Activated naive CD4-positive, alpha-beta T cell treated with anti-CD3 and anti-CD28 coated beads, Interleukin-2, amount 50 U/mL, for 16 hours (primary cell): ENCODE measurements at places on chromosomes 3 and 15.

GRCh38 chr15:78304216-78305066, 5.0 kb upstream of the SKIC8 start:
- DNase-seq, result no peak

GRCh38 chr3:149703466-149703865, 45.6 kb upstream of the WWTR1 start:
- no peak for DNase-seq

GRCh38 chr3:70120357-70120966, 120.9 kb downstream of the SAMMSON start:
- DNase-seq, result peak; percentile 63

GRCh38 chr3:195201295-195201694, 69.7 kb downstream of the XXYLT1 start:
- DNase-seq, result no peak

DNA sequence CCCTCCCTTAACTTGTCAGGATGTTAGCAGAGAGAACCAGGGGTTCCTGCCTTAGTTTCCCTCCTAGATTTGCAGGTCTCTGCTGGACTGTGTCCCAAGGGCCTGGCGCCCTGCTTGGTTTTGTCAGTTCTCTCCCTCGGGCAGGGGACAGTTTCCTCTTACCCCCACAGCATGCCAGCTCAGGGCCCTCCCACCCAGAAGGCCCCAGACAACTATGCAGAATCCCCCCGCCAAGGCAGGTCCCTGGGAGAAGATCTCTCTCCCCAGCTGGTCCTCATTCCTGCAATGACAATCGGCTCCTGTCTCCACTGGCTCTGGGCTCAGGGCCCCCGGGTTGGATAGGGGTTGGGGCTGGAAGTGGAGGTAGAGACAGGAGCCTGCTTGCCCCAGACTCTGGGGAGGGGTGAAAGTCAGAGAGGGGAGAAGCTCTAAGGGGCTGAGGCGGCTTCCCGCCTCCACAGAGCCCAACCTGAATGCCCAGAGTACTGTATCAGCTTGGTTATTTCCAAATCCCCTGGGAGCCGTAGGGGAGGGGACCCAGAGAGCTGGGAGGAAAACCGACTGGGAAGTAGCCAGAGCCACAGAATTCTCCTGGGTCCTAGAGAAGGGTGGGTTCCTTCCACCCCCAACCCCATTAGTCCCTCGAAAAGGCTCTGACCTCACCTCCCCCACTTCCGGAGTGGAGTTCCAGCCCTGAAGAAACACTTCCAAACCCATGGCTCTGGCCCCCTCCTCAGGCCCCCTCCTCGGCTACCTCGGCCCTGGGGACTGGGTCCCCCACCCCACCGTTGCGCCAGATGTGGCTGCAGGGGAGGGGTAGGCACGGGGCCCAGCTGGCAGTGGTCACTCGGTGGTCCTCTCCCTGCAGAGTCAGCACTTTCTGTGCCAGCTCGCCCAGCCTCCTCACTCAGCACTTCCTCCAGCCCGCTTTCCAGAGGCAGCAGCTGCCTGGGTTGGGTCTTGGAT, 3.8 kb upstream of the LOXL1 start:
- DNase-seq, result no peak

DNA sequence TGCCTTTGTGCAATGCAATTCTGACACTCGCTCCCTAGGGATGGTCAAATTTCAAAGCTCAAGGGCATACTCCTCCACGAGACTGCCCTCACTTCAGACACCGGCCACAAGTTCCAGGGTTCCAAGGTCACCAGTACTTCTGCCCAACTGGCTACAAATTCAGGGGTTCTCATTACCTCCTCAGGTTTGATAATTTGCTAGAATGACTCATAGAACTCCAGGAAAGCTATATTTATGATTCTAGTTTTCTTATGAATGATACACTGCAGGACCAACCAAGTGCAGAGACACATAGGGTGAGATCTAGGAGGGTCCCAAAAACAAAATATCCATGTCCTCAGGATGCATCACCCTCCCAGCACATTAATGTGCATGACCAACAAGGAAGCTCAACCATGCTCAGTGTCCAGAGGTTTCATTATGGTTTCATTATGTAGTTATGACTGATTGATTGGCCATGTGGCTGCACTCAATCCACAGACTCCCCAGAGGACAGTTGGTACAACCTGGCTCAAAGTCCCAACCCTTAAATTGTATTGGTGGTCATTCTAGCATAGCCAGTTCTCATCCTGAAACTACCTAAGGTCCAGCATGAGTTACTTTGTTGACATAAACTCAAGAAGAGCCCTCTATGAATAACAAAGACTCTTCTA, 170.4 kb upstream of the LRRN1 start:
- DNase-seq, result no peak

GRCh38 chr3:106263011-106263410, 394.2 kb upstream of the CBLB start:
- no peak for DNase-seq

DNA sequence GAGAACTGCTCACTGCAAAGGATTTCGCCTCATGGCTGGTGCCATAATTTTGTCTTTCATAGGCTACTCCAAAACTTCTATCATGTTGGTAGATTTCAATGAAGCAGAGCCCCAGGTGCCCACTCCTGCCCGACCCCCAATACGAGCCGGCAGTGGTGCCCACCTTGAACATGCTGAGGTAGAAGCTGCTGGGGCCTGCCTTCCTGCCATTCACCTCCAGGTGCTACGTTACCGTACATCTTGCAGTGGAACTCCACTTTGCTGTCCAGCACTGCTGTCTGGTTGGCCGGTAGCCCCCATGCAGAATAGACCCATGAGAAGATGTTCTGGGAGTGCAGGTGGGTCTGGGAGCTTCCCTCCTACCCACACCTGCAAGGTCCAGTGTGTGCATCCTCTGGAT, 502.8 kb upstream of the TBL1XR1 start:
- DNase-seq, result no peak

DNA sequence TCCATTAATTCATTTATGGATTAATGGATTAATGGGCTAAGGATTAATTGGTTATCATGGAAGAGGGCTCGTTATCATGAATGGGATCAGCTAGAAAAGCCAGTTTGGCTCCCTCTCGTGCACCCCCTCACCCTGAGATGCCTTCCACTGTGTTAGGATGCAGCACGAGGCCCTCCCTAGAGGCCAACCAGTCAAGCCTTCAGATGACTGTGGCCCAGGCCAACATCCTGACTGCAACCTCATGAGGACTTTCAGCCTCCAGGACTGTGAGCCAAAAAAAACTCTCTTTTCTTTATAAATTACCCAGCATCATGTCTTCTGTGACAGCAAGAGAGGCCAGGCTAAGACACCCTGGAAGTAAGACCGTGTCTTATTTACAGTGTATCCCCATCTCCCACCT, 9.0 kb downstream of the EFCAB12 start:
- no peak for DNase-seq

DNA sequence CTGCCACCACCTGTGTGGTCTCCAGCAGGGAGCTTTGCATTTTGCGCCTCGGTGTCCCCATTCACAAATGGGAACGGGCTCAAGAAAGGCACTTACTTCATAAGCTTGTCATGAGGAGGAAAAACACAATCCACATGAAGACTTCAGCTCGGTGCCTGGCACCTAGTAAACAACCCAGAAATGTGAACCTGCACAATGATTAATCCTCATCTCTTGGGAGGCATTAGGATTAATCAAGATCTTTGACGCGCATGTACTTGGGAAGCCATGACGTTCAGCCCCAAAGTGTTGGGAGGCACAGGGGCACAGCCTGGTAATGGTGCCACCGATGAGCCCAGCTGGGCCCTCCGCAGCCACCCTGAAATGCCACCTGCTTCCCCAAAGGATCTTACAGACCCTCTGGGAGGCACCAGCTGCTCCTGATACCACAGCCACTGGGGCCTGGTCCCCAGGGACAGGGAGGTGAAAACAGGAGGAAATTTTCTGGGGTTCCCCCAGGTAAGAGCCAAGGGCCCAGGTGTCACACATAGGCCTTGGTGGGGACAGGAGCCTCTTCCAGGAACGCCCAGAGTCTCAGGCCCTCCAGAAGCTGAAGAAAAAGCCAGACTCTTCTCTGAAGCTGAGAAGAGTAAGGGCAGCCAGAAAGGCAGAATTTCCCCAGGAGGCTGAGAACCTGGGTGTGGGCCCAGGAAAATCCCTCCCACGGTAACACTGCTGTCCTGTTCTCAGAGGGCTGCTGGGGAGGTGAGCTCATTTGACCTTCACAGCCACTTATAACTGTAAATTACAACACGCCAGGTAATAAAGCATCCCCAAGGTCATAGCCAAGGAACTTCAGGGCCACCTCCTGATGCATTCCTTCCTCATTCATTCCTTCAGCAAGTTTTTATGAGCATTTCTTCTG, 507.5 kb downstream of the SHQ1 start:
- no peak for DNase-seq

- DNase-seq, result no peak
Observed at GRCh38 chr3:135263331-135263730, 468.3 kb downstream of the EPHB1 start.

GRCh38 chr3:120526011-120526870, 69.9 kb upstream of the NDUFB4 start:
- DNase-seq, result no peak

- DNase-seq, result no peak
Observed at GRCh38 chr3:119403201-119403600, 60.2 kb downstream of the TMEM39A start.

- no peak for DNase-seq
Observed at GRCh38 chr3:122974764-122975162, 52.8 kb downstream of the SEMA5B start.

GRCh38 chr3:178482981-178483380, 53.3 kb upstream of the KCNMB2 start:
- no peak for DNase-seq

DNA sequence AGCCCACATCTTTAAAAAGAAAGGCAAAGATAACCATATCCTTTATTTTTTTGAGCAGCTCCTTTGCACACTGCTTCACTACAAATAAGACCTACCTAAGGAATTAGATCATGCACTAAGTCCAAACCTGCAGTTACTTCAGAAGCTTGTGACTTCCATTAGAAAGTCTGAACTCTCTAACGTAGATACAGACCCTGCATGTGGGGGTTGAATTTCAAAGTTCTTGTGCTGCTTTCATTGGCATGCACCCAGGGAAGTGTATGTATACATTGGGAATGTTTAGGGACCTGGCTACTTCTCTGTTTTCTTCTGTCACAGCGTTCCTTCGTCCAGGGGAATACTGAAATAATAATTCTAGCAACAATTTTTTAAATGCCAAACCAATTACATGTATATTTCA, 185.2 kb upstream of the IL12A start:
- no peak for DNase-seq

DNA sequence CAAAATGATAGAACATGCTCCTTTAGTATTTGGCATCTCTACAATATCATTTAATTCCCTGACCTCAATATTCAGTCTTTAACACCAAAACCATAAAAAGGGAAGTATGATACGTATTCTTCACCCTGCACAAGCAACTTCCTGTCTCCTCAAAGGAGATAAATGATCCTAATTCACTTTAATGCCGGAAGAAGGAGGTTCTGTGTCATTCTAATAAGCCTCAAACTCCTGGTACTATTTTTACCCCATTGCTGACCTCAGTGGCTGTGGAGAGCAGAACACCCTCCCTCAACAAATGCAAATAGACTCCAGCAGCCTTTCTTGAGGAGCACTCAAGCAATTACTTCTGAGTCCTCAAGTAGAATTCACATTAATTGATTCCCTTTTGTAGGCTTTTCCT, 173.3 kb downstream of the TMEM108 start:
- no peak for DNase-seq
